ENCODE measurements at places on chromosomes 16 and 17. TPM values are rescaled to one million over a fixed set of nuclear protein-coding genes. Genes with fewer than 3 reads are reported as not detected.

GRCh38 chr17:41906465-41907184 is 12.1 kb downstream of the ACLY start:
- H3K4me3 ChIP-seq = no peak overlapping the region
- peaks cover 2% of the 10 kb centered on the region for H3K4me1 ChIP-seq
- no peaks in the 10 kb centered on the region for H3K27me3 ChIP-seq
- peaks cover 88% of the 10 kb centered on the region for H3K36me3 ChIP-seq
- no peak for DNase-seq

DNA sequence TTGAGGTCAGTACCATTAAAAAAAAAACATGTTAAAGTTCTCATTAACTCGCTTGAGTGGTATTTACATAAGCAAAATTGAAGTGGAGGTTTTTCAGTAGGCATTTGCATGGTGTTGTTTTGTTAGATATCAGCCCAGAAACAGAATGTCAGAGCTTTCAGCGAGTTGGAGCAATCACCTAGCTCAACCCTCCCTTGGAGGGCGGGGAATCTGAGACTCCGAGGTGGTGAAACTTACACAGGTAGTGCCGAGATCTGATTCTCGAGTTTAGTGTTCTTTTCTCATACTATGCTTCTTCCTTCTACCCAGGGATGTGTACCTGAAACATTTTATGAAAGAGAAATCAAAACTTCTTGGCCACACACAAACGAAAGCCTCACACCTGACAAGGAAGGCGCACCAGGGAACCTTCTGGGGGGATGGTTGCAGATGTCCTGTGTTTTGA is 6.6 kb downstream of the SEC14L1 start:
- H3K4me1 ChIP-seq = peaks cover 14% of the 10 kb centered on the region
- H3K27me3 ChIP-seq = no peaks in the 10 kb centered on the region
- H3K27ac ChIP-seq = no peak overlapping the region

GRCh38 chr16:68884861-68885720 is 41.8 kb downstream of the TANGO6 start:
- H3K4me3 ChIP-seq = no peak overlapping the region
- H3K27me3 ChIP-seq = no peaks in the 10 kb centered on the region
- DNase-seq = no peak

The SEZ6L2 gene
- total RNA-seq = not detected

DNA sequence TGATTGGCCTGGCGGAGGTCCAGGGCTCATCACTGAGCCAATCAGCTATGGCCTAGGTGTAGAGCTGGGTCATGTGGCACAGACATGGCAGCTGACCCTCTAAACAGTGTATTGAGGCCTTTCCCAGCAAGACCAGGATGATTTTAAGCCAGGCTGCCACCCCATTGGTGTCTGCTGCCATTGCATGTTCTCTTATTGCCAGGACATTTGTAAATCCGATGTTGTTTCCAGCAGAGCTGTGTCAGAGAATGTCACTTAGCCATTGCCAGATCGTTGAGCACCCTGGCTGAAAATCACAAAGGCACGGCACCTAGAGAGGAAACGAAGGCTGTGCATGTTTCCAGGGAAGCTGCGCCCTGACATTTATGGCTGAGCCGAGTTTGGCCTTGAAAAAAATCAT is 33.4 kb downstream of the RBFOX1 start:
- no peaks in the 10 kb centered on the region for H3K36me3 ChIP-seq
- no peak for DNase-seq
- no peak overlapping the region for H3K4me3 ChIP-seq

The MT4 gene
- not detected for total RNA-seq

DNA sequence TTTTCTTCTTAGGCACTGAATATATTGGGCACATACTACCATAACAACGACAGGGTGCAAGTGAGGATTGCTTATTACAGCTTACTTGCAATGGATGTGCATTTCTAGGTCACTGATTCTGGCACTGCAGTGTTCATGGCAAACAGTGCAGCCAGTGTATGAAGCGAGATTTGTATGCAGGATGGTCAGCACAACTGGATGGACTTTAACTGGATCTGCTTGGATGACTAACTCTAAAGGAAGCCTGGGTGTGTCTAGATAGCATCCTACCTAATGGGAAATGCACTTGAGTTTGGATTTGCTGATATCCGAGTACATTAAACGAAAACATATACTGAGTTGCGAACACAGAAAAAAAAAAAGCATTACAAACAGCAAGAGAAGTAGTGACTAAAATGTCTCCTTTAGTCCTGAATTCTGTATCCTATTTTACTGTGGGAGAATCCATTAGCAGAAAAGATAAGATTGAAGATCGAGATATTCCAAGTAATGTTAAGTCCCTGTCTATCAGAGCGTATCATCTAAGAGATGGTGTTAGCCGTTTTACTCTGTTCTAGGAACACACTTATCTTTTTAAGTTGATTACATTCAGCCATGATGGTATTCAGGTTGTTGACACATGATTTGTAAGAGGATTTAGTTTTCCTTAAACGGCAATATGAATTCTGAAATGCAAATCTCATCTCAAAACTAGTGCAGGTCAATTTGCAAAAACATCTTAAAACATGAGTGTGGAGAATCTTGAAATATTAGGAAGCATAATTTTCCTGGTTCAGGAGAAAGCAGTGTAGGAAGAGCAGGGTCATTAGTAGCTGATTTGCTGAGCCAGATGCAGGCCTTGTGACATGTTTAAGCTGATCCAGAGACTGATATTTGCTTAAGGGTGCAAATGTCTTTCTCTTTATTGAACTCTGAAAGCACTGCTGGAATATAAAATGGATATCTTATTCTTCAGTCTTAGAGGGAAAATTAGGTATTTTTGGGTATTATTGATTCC is 142.6 kb upstream of the CPHXL start:
- H3K27ac ChIP-seq = no peak overlapping the region
- no peak for DNase-seq
- H3K4me1 ChIP-seq = no peaks in the 10 kb centered on the region
- H3K36me3 ChIP-seq = no peaks in the 10 kb centered on the region

DNA sequence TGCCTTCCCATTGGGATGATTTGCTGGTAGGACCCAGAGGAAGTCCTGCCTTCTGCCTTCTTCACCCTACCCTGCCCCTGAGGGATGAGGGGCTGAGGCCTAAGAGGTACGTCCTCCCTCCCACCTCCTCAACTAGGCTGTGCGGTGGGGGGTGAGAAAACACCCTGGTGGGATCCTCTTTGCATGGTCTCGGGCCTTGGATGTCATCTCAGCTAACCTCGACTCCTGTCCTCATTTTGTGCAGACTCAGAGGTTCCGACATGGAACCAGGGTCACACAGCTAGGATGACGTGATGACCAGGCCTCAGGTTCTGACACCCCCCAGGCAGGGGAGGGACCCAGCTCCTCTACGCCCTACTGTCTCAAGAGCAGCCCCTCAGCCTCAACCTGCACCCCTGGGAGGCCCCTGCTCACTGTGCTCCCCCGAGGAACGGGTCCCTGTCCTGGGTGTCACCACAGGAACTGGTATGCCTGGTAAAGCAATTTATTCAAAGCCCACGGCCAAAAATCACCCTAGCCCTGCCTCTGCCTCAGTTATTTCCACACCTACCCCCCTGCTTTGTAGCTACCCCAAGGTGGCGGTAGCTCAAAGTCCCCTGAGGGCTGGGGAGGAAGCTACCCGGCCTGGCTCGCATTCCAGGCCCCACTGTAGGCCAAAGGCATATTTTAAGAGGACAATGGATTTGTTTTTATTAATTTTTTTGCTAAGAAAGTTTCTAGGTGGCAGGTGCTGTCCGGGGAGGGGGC is 17.5 kb downstream of the UNC13D start:
- peak overlapping the region; percentile 39 for H3K27ac ChIP-seq
- no peak overlapping the region for H3K4me3 ChIP-seq
- DNase-seq = no peak
- peaks cover 68% of the 10 kb centered on the region for H3K36me3 ChIP-seq
- no peaks in the 10 kb centered on the region for H3K27me3 ChIP-seq

- H3K27me3 ChIP-seq = no peaks in the 10 kb centered on the region
- H3K36me3 ChIP-seq = peaks cover 92% of the 10 kb centered on the region
- H3K4me3 ChIP-seq = no peak overlapping the region
- peaks cover 13% of the 10 kb centered on the region for H3K4me1 ChIP-seq
- no peak for DNase-seq
Measured at GRCh38 chr16:4393240-4393600, 21.6 kb downstream of the VASN start.

The PRSS36 gene
- total RNA-seq = 0.56 TPM

The ZNF830 gene
- 39.0 TPM for total RNA-seq

The PIPOX gene
- total RNA-seq = 4.4 TPM

GRCh38 chr17:80475910-80476876 is at the start of gene NPTX1:
Gene NPTX1, minus strand, starts transcription at chr17:80476607. Its CDS starts 161 bp downstream, at chr17:80476446.
- H3K4me1 ChIP-seq = peaks cover 44% of the 10 kb centered on the region
- H3K27me3 ChIP-seq = peaks cover 67% of the 10 kb centered on the region
- H3K27ac ChIP-seq = no peak within 1 kb of the TSS

The ARHGDIG gene
- total RNA-seq = 0.42 TPM

- H3K27me3 ChIP-seq = no peaks in the 10 kb centered on the region
- H3K27ac ChIP-seq = peak overlapping the region; percentile 98
- DNase-seq = no peak
- peak overlapping the region; percentile 96 for H3K4me3 ChIP-seq
- peaks cover 36% of the 10 kb centered on the region for H3K36me3 ChIP-seq
Measured at GRCh38 chr17:47896672-47897490, 845 bp downstream of the SP2 start.

DNA sequence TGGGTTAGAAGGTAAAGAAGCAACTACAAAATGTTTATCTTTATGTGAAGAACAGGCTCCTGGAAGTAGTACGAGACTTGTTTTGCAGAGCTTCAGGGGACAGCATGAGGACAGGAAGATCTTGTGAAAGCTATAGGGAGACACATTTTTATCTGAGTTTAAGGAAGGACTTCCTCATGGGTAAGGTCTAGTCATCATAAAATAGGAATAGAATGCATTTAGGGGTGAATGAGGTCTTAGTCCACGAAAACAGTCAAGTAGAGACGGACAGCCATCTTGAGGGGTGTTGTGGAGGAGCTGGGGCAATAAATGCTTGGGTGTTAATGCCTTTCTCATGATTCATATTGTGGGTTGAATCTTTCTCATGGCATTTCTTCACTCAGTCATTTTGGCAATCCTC is 24.3 kb downstream of the KCNJ16 start:
- H3K36me3 ChIP-seq = no peaks in the 10 kb centered on the region
- H3K4me3 ChIP-seq = no peak overlapping the region
- no peak for DNase-seq
- H3K27ac ChIP-seq = no peak overlapping the region

DNA sequence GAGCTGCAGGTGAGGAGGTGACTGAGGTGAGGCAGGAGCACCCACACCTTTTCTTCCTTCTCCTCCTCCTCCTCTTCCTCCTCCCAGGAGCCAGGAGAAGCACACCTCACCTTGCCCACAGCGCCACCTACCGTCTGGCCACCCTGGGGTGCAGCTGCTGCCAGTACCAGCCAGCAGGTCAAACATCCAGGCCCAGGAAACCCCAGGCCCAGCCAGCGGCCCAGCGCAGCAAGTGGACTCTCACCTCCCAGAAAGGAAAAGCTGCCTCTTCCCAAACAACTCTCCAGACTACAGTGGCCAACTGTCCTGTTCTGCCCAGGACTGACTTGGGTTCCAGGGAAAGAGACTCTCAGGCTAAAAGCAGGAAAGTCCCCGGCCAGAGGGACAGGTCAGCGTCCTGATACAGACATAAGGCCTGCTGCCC is 22.7 kb downstream of the PEMT start:
- peak; percentile 38 for DNase-seq
- no peak overlapping the region for H3K27ac ChIP-seq
- H3K27me3 ChIP-seq = no peaks in the 10 kb centered on the region
- no peak overlapping the region for H3K4me3 ChIP-seq
- H3K36me3 ChIP-seq = peaks cover 2% of the 10 kb centered on the region

GRCh38 chr17:82054351-82055022 is 2.8 kb downstream of the GPS1 start:
- no peak overlapping the region for H3K4me3 ChIP-seq
- no peak overlapping the region for H3K27ac ChIP-seq
- DNase-seq = no peak
- H3K36me3 ChIP-seq = peaks cover 55% of the 10 kb centered on the region
- peaks cover 41% of the 10 kb centered on the region for H3K4me1 ChIP-seq

The MC1R gene
- total RNA-seq = 6.9 TPM

The AOC3 gene
- 1.0 TPM for total RNA-seq

DNA sequence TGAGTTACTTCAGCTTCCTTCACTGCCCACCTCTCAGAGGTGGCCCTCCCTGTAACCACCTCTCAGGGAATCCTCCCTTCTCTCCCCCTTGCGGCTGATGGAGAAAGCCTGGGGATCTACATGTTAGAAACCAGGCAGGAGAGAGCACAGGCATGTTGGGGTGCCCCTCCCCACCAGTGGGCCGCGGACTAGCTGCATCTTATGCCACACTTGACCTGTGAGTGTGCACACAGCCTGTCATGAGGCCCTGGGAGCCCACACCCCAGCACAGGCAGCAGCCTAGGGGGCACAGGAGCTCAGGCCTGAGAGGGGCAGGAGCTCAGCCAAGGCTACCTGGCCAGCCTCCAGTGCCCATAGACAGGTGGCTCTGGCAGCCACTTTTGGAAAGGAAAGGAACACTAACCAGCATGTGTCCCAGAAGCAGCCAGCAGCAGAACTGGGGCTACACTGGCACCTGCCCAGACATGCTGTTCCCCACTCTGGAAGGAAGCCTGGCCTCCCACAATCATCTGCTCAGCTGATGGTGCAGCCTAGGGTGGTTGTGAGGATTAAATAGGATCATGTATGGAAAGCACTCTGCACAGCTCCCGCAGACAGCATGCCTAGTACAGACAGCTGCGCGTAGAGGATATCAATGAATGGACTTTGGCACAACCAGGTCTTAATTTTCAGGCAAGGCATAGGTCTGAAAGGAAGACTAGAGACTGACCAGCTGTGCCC is 60.5 kb downstream of the TMEM132E start:
- no peak overlapping the region for H3K4me3 ChIP-seq
- no peaks in the 10 kb centered on the region for H3K36me3 ChIP-seq
- peaks cover 18% of the 10 kb centered on the region for H3K4me1 ChIP-seq
- H3K27ac ChIP-seq = no peak overlapping the region
- no peak for DNase-seq

DNA sequence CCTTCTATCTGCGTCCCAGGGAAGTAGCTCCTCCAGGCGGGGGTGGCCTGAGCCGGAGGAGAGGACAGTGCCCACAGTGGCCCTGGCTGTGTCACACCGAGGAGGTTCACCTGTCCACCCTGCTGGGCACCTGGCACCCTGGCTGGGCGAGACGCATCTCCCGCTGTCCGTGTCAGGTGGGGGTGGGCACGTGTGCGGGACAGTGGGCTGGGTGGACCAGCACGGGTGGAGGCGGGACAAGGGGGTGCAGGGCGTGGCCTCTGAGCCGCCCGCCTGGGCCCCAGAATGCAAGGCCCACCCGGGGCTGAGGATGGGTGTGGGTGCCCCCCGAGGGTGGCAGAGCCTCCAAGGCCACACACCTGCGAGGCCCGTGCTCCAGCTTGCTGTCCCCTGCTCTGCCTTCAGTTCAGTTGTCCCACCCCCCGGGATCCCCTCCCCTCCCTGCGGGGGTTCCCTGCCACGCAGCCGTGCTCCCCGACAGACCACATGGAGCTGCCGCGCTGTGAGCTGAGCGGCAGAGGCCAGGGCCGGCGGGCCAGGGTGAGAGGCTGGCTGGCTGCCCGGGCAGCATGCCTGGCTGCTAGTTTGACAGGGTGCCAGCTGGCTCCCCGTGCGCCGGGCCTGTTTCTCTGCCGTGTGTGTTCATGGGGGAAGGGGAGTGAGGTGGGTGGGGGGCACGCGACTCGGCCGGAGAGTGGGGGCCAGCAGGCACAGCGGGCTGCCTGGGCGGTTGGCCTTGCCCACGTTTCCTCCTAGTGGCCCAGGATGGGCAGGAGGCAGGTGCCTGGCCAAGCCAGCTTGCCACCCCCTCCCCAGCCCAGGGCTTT is 33.9 kb downstream of the BAHCC1 start:
- DNase-seq = peak; percentile 15
- H3K4me1 ChIP-seq = peaks cover 42% of the 10 kb centered on the region

The AGRP gene
- total RNA-seq = not detected
